ENCODE measurements at places on chromosomes 4 and X.

- no peak for DNase-seq
These were observed 171.0 kb downstream of the GALNTL6 start for GRCh38 chr4:171983935-171984805.

DNA sequence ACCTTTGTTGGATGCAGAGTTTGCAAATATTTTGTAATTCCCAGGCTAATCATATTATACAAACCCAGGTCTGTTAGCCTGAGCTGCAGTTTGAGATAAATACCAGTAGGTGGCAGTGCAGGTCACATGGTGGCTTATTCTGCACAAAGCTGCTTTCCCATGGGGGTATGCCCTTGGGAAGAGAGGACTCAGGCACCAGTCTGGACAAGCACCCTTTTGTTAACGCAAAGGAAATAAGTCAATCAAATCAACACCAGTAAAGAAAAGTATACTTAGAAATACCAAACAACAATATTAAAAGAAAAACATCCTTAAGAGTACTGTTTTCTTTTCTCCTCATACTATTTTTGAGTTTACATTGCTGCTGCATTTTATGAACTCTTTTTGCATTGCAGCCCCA is 389.0 kb upstream of the ZFP42 start:
- no peak for DNase-seq

GRCh38 chr4:6349896-6350603 is 80.4 kb downstream of the WFS1 start:
- DNase-seq: no peak

DNA sequence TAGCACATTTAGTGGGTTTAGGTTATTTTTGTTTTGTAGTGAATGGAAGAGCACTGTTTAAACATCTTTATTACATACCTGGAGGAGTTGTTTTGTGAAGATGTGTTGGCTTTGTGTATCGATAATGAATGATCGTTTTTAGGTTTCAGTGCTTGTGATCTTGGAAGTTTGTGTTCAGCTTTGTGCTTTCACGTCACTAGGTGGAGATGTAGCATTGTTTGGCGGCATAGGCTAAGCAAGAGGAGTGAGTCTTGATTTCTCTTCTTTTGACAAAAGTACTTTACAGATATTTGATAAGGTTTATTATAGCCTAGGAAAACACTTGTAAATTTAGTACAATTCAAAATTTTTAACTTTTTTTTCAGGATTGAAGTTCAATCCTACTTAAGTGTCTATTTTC is 50.4 kb downstream of the PDK3 start:
- no peak for DNase-seq

DNA sequence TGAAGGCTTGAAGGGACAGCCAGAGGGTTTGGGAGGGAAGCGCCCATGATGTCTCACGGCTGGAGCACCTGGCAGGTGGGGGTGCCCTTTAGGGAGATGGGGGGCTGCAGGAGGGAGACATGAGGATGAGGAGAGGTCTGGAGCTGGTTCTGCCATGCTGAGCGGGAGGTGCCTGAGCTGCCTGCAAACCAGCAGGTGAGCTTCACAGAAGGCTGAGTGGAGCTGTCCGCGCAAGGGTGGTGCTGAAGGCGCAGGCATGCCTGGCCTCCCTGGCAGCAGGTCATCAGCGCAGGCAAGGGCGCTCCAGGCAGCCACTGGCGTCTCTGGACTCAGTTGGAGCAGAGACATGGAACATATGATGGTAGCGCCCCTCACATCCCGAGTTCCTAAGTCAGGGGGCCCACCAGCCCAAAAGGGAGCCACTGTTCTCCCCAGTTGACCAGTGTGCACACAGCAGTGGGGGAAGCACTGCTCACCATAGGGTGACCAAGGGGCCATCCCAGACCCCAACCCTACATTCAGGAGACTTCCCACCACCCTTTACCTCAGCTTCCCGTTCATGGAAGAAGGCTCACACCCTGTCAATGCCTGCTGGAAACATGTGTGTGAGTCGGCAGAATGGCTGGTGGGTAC is 25.8 kb downstream of the ADRA2C start:
- no peak for DNase-seq

GRCh38 chrX:119686087-119686691 is 6.8 kb downstream of the SEPTIN6 start:
- DNase-seq: no peak

GRCh38 chrX:86579777-86580176 is 431.5 kb downstream of the DACH2 start:
- DNase-seq: no peak

DNA sequence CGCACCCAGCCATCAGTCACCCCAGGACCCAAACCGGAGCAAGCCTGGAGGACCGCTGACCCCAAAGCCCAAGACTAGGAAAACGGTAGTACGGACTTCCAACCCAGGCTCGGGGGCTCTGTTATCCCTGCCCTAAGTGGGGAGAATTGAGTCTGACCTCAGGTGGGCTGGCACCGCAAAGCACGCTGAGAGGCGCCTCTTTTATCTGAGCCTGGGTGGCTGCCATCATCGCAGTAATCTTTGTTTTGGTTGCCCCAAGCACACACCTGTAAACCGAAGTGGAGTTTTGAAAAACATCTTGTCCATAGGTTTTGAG is 894 bp upstream of the SH3RF1 start:
- DNase-seq: no peak

All from AG04449 (cell line).